ENCODE measurements at places on chromosomes 3 and 15.

DNA sequence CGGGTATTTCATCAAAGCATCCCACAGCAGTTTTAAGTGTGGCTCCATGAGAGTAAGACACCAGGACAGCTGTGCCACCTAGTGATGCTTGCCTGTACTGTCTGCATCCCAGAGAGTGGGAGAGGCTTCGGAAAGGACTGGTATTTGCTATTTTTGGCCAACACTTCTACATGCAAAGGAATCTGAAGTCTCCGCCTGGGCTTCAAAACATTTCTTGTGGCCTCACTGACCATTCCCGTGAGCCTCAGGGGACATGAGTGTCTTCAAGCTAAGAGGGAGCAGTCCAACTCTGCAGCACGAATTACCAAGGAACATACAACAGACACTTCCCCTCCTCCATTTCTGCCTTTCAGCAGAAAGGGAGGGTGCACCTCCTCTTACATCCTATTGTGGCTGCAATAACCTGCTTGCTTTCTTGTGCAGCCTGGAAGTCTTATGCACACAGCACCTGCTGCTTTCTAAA lies 177.5 kb downstream of the RORA start:
- no peak for DNase-seq

- no peak for DNase-seq
Observed at GRCh38 chr15:44489464-44489863, 47.5 kb upstream of the EIF3J start.

- DNase-seq: no peak
Observed at GRCh38 chr15:62647202-62647842, 395.2 kb upstream of the TPM1 start.

DNA sequence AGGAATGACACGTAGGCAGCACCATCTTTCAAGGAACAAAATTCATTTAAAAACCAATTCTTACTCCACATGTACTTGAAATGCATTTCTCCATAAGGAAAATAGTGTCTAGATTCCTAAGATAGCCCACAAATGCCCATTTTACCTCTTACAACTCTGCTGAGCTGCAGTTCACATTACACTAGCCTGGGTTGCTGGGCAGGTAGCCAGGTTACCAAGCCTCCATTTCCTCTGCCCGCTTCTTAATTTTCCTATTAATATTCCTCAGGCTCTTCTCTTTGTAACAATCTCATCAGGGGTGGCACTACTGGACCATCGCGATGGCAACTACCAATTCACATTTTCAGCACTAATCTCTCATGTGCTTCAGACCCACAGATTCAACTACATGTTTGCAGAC lies 10.8 kb downstream of the ATP13A3 start:
- DNase-seq: no peak

DNA sequence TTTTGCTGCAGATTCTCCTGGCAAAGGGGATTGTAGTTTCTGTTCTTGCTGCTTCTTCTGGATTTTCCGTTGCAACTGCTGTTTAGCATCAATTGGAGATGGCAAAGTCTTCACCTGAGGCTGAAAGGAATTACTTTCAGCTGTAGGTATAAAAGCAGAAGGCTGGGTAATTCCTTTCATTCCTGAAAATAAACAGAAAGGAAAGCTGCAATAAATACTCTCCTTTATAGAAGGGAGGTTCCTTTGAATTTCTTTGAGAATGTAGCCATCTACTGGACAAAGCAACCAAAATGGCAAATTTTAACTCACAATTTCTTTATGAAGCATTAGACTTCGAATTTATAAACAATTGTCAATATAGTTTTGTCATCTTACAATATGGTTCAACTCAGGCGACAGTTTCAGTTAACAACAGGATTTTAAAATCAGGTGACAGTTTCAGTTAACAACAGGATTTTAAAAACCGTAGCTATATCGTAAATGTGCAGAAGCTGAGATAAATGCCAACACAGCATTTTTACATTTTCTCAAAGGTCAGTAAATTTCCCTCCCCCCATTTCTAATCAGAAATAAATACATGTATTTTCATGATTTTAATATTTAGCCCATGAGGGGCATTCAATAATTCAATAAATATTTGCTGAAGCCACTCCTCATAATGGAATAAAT lies 104.9 kb upstream of the NEDD4 start:
- DNase-seq: no peak

DNA sequence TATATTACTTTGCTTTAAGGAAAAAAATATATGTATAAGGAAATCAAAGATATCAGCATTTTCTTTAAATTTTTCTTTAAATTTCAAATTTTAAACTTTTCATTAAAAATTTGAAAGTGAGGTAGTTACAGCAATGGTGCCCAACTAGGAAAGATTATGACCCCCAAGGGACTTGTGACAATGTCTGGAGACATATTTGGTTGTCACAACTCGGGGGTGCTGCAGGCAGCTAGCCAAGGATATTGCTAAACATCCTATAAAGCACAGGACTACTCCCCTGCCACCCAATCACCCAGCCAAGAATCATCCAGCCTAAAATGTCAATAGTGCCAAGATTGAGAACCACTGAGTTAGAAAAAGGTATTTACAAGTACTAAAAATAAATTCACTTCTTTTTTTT lies 57.3 kb downstream of the SLC4A7 start:
- no peak for DNase-seq

- DNase-seq: no peak
Observed at GRCh38 chr15:66483131-66483566, 14.4 kb downstream of the SNAPC5 start.

Data from activated CD4-positive, alpha-beta T cell treated with anti-CD3 and anti-CD28 coated beads for 48 hours (primary cell).